GM06990 (cell line): ENCODE measurements at places on chromosomes 2 and 18.

DNA sequence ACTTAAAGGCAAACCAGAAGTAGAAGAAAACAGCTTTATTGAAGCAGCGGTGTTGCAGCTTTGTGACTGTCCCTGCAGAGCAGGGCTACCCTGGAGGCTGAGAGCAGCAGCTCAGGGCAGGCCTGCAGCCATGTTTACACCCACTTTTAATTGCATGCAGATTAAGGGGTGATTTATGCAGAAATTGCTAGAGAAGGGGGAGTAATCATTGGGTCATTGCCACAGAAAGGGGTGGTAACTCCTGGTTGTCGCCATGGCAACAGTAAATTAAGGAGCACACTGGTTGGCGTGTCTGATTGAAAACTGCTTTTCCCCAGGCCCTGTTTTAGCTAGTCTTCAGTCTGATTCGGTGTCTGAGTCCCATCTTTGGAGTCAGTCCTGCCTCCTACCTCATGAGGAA lies 195.4 kb upstream of the HDAC4 start:
- DNase-seq, result no peak

DNA sequence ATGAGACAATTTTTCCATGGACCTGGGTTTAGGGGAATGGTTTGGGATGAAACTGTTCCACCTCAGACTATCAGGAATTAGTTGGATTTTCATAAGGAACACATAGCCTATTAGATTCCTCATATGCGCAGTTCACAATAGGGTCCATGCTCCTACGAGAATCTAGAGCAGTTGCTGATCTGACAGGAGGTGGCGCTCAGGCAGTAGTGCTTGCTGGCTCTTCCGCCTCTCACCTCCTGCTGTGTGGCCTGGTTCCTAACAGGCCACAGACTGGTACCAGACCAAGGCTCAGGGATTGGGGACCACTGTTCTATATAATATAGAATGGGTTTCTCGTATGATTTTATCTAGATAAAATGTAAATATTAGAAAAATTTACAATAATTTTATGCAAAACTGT lies 338.7 kb downstream of the CPS1 start:
- no peak for DNase-seq

GRCh38 chr2:18741895-18742732 lies 152.7 kb upstream of the NT5C1B start:
- DNase-seq, result no peak

DNA sequence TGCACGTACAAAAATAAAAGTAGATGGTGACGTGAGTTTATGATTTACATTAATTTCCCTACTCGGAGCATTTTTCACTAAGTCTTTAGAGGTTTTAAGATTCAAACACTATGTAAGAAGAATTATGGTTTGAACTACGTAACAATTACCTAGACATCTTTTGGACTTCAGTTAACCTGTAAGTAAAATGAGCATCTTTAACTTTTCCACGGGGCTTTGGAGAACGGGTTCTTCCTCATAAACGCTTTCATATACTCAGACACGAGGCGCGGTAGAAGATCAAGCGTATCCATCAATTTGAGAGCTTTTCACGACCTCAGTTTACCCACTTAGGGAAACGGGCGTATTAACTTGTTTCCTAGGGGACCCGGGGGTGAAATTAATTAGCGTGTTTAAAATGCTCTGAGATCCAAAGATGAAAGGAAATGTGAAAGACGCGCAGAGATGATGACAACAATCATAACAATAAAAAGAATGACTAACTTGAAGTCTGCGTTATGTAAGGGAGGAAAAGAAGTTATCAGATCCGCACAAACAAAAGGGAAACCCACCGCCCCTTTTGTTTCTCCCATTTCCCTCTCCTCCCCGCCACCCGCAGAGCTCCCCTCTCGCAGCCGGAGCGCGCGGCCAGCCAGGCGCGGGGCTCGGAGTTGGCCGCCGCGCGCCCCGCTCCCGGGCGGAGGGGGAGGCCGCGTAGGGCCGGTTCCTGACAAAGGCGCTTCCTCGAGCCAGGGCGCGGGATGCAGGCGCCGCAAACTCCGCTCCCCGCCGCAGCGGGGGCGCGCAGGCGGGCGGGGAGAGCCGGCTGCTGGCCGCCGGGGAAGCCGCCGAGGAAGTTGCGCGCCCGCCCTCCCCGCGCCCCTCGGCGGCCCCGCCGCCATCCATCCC lies 807 bp downstream of the PELI1 start:
- peak; percentile 34 for DNase-seq

DNA sequence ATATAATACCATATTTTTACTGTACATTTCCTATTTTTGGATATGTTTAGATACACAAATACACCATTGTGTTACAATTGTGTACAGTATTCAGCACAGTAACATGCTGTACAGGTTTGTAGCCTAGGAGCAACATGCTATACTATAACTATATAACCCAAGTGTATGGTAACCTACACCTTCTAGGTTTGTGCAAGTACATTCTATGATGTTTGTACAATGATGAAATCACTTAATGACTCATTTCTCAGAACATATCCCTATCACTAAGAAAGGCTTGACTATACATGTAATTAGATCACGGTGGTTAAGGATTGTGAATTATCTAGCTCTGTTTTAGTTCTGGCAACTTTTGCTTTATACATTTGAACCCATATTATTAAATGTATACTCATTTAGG lies 31.3 kb downstream of the NPHP1 start:
- DNase-seq, result no peak

GRCh38 chr2:140892911-140893637 lies 1237.7 kb downstream of the LRP1B start:
- DNase-seq, result no peak

DNA sequence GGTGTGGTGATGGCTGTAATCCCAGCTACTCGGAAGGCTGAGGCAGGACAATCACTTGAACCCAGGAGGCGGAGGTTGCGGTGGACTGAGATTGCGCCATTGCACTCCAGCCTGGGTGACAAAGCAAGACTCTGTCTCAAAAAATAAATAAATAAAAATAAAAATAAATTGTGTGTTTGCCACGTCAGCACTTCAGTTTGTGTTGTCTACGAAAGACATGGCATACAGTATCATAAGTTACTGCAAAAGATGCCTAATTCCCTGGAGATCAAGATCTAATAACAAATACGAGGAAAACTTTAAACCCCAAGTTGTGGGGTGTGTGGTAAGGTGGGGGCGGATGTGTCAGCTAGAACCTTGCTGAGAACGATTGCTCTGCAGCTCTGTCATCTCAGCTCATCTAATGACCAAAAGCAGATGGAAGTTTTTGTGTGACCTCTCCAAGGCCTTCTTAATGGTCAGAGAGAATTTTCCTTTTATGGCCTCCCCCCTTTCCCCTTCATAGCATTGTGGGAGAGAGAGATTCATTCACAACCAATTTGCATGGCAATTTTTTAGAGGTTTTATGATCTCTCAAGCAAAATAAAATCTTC lies 11.3 kb downstream of the NPAS2 start:
- DNase-seq, result no peak

- DNase-seq, result no peak
Observed at GRCh38 chr2:6721395-6721794, 144.3 kb downstream of the CMPK2 start.

DNA sequence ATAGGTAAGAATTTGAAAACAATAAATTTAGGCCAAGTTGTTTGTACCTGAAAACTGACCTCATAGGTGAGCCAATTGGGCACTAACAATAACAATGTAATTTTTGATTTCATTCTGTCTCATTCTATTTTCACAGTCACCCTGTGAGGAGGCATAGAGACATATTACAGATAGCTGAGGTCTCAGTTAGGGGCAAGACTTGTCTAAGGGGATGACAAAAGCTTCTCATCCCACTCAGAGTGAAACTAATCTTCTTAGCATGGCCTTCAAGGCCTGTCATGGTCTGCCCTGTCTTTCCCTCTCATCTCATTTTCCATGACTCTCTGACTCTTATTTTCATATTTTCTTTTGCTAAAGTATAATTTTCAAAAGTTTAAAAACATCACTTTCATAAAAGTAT lies 562.0 kb upstream of the TNP1 start:
- DNase-seq, result no peak

DNA sequence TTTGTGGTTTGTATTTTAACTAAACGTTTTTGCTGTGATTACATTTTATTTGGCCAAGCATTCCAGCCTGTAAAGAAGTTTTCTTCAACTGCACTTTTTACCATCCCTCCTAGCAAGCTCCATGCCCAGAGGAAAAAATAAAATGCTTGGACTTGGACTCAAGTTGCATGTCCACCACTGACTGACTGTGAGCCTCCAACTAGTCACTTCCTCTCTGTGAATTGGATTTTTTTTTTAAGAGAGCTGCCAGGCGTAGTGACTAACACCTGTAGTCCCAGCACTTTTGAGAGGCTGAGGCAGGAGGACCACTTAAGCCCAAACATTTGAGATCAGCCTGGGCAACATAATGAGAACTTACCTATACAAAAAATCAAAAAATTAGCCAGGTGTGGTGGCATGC lies 1185.2 kb upstream of the PIK3C3 start:
- no peak for DNase-seq

GRCh38 chr2:97348265-97348664 lies 235.3 kb downstream of the ANKRD36 start:
- no peak for DNase-seq

GRCh38 chr2:204966245-204966644 lies 421.0 kb downstream of the PARD3B start:
- no peak for DNase-seq

DNA sequence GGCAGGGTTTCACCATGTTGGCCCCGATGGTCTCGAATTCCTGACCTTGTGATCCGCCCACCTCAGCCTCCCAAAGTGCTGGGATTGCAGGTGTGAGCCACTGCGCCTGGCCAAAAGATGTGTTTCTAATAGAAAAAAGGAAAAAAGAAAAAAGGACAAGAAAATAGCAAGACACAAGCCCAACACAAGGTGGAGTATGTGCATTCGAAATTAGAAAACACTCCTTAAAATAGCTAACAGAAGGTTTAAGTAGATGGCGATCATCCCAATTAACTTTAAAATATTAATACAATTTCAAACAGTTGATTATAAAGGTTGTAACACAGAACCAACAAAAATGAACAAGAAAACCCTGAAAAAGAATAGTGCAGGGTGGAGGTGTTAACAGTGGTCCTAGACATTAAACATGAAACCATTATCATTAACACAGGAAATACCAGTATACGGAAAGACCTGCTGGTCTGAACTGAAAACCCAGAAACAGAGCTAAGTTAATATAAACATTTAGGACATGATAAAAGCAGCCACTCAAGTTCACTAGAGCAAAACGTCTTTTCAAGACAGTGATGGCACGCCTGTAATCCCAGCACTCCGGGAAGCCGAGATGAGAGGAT lies 57.9 kb downstream of the HDLBP start:
- no peak for DNase-seq

- DNase-seq, result no peak
Observed at GRCh38 chr18:76437910-76438309, 57.1 kb downstream of the ZNF516 start.

DNA sequence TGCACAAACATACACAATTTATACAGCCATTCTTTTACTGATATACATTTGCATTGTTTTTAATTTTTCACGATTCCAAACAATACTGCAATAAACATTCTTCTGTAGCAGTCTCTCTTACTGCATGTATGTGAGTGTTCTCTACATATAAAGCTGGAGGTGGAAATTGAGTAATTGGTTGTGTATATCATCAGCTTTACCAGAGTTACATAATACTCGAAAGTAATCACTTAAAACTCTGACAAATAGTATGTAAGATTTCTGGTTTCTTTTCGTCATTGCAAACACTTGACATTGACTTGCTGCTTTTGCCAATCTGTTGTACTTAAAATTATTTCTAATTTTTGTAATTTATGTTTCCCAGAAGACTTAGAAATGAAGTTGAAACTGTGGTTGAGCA lies 110.2 kb downstream of the TDRD15 start:
- DNase-seq, result no peak

DNA sequence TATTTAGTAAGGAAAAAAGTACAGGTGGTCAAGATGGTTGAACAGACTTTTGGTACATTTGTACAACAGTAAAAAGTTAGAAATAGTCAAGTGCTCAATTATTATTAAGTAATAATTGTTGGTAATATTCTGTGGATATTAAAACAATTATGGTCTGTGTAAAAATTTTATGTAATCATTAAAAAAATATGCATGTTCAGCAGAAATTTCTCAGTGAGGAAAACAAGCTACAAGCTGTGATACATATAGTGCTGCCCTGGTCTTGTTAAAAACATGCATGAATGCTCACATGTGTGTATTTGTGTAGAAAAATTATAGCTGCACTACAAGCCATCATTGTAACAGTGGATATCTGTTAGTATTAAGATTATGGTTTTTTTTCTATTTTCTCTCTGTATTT lies 13.0 kb downstream of the KCNH7 start:
- DNase-seq, result no peak

DNA sequence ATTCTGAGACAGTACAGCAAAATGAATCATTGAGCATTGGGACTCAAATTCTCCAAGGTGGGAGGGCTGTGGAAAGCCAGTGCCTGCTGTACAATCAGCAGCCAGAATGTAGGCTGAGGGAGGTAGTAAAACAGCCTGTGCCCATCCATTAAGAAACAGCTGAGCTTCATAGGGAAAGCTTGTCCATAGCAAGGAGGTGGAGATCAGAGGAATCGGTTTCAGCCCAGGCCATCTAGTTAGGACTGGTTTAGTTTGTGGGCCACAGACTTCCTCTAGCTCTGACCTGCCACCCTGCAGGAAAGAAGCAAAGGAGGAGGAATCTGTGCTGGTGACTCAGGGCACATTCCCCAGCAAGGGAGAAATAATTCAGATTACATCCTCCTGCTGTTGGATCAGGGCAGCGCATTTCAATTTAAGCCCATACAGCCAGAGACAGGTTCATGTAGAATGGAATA lies 333.4 kb downstream of the SETBP1 start:
- no peak for DNase-seq

DNA sequence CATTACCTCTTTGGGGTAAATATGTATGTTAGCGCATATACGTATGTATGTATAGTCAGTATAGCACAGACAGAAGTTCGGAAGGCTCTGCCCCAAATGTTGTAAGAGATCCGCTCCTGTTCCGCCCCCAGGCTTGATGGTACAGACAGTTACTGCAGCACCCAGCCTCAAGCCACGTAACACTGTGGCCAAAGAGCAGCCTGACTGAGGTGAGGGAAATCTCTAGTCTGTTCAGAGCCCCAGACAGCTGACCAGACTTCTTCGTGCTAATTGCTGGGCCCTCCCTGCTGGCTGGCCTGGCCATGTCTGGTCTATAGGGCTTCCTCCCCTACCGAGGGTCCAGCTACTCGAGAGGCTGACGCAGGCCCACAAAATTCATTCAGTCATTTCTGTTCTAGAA lies 7.8 kb downstream of the CRACDL start:
- DNase-seq, result no peak

GRCh38 chr2:233822781-233823730 lies 31.3 kb downstream of the HJURP start:
- no peak for DNase-seq

DNA sequence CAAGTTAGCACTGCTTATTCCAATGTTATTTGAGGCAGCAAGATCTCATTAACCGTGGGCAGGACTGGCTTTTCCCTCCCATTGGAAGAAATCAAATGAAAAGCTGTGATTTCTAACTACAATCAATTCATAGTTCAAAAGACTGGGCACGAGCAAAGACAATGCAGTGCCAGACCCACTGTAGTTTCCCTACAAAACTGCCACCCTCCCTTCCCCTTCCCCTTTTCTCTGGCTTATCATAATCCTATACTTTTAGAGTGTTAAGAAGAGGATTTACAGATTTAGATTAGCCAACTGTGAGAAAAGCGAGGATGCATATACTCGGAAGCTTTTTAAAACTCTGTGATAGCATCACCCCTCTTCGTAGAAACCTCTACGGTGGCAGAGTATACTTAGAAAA lies 260.4 kb downstream of the STK39 start:
- no peak for DNase-seq
